ENCODE measurements at places on chromosomes 6 and 20.

DNA sequence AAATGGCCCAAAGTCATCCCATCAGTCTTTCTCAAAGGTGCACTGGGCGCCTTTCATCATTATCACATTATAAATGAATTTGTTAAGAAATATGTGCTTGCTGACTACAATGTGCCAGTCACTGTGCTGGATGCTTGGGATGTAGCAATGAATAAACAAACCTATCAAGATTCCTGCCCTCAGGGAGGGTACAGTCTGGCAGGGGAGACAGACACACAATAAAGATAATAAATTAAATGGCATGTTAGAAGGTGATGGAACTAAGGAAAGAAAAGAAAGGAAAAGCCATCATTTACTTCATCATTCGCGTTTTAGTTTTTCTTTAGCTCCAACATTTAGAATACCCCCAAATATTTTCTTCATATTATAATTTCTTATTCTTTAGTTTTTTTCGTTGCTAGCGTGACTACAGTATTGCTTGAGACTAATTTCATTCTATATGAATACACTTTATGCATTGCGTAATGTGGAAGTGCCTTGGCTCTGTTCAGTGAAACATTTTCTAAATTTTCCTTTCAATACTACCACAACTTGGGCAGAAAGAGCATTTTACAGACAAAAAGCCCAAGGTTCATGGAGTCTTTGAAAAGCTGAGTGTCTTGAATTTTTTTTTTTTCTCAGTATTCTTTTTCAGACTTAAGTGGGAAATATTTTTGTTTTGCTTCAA is 48.7 kb upstream of the CITED2 start:
- DNase-seq = no peak

- peak; percentile 73 for DNase-seq
These were observed 87.8 kb upstream of the ARMC2 start for GRCh38 chr6:108760126-108761050.

DNA sequence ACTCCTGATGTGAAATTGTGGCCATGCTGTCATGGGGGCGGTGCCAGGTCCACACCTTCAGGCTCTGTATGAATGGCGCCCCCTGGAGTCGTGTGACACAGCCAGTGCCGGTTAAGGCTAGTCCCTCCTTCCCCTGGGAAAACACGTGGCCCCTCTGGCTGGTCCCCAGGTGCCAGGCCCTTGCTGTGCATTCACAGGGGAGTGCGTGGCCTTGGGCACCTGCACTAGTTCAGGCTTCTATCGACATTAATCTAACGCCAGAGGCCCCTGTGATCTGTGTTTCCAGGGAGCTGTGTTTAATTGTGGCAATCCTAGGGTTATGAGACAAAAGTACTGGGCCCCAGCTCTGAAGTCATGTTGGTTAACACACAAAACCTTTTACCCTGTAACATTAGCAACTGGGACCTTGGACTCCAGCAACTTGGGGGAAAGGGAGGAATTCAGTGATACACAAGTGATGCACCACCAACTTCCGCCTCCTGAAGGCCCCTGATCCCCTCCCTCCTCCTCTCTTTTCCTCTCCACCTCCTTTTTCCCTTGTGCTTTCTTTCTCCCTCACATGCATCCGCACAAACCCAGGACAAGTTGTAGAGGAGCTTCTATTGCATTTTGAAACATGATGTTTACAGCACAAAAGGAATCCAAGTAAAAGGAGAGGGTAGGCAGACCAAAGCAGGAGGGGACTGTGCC is 74.0 kb downstream of the SSR1 start:
- peak; percentile 74 for DNase-seq

DNA sequence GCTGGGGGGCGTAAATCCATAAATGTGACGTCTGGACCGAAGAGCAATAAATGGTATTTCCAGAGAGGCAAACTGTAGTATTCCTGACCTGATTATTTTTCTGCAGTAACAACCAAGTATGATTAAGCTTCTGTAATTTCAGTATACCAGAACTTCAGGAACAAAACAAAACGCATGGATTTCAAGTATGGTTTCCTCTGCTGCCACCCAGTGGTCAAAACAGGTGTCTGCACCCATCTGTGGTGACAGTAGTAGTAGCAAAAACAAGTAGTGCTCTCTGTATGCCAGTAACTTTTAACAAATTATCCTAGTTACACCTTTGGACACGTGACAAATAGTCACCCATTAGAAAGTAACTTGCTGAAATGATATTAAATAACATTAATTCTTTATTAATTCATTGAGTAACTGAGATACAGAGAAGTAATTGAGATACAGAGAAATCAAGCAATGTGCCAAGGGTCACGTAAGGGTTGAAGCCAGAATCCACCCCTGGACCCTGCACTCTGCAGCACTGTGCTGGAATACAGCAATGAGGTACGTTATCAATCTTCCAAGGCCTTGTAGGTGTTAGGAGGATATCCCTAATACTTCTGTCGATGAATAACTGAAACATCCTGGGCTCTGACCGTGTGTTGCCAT is 7.9 kb downstream of the CALHM4 start:
- DNase-seq = peak; percentile 82

DNA sequence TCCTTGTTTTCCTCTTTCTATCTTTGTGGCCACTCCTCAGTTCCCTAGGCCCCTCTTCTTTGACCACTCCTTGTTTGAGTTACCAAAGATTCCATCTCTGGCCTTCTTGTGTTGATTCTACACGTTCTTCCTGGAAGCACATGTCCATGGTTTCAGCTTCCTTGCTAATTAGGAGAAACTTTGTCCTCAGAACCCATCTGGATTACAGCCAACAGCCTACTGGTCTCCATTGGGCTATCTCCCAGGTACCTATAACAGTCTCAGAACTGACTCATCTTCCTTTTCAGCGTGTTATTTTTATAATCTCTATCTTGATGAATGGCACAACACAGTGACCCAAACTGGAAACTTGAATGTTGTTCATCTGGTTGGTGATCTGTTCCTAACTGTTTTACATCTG is 17.5 kb downstream of the PTPRA start:
- DNase-seq = no peak

GRCh38 chr6:151689499-151690201 is 117.8 kb upstream of the ESR1 start:
- no peak for DNase-seq

GRCh38 chr6:112155886-112156285 is 68.5 kb downstream of the FAM229B start:
- no peak for DNase-seq

DNA sequence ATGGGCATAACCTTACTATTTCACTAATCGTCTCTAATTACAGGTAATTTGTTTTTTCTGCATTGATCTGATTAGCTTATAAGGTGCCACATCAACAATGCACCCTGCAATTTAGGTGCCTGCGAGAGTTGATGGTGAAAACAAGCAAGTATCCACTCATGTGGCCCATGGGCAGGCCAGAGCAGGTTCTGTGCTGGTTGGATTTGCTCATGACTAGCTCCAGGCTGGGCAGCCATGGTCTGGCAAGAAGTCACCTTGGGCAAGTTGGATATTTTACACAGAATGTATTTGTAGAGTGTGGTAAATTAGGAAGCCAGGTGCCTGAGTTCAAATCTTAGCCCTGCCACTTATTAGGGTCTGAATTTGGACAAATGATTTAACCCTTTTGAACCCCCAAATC is 25.3 kb downstream of the RAB44 start:
- no peak for DNase-seq

DNA sequence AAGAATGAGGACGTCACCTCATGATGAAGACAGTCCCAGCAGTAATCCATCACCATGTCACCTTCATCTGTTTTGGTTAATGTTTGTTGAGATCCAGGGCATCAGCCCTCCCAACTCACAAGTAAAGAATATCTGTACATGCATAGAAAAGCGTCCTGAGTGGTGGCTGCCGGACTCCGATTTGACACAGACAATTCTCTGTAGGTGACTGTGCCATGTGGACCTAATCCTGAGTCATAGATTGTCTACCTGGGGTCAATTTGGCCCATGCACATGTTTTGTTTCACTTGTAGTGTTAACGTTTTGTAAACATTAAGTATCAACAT is 168.4 kb upstream of the UST start:
- DNase-seq = no peak

- peak; percentile 75 for DNase-seq
These were observed 9.2 kb upstream of the TBX18 start for GRCh38 chr6:84773431-84774156.

- peak; percentile 95 for DNase-seq
These were observed 99.1 kb downstream of the ARMC2 start for GRCh38 chr6:108947114-108947854.

- DNase-seq = no peak
These were observed 12.8 kb upstream of the ELOVL5 start for GRCh38 chr6:53361549-53362031.

- DNase-seq = no peak
These were observed 19.4 kb downstream of the ERGIC3 start for GRCh38 chr20:35561268-35561667.

GRCh38 chr6:43736844-43737243 is 33.2 kb upstream of the VEGFA start:
- no peak for DNase-seq

DNA sequence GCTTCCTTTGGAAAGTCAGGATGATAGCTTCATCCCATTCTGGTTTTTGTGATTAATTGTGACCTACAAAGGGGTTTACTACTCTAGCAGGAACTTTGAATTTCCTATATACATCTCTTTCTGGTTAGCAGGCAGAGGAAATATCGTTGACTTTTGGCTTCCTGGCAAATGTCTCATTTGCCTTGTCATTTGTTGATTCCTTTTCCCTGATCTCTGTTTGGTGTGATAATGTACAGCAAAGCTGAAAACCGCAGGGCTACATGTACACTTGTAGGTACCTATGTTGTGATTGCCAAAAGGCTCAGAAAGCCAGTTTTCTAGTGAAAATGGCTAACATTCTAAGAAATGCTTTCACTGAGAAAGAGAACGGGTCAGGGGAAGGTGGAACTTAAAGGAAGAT is 44.3 kb downstream of the TOP1 start:
- no peak for DNase-seq

- peak; percentile 51 for DNase-seq
These were observed 287.3 kb upstream of the FOXQ1 start for GRCh38 chr6:1024587-1024986.

GRCh38 chr6:8900056-8900455 is 464.7 kb upstream of the SLC35B3 start:
- no peak for DNase-seq

GRCh38 chr6:117615750-117616390 is 13.6 kb upstream of the GOPC start:
- DNase-seq = no peak

GRCh38 chr20:49490689-49491088 is 8.2 kb upstream of the KCNB1 start:
- no peak for DNase-seq

- no peak for DNase-seq
These were observed 242.2 kb upstream of the RREB1 start for GRCh38 chr6:6865611-6866010.

DNA sequence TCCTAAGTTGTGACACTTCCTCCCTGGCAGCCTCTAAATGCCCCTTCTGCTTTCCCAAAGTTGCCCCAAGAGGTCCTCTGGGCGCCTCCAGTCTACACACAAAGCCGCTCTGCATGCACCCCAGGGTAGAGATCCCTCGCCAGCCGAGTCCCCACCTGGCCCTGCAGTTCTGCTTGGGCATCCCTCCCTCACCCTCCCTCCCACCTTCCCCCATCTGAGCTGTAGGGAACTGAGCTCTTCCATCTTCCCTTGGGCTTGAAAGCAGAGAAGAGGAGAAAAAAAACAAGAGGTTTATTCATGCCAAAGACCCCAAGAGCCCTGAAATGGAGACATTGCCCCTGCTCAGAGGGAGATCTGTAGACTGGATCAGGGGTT is 5.7 kb upstream of the FGD2 start:
- no peak for DNase-seq

- DNase-seq = no peak
These were observed 113.0 kb upstream of the CEP162 start for GRCh38 chr6:84340422-84340821.

DNA sequence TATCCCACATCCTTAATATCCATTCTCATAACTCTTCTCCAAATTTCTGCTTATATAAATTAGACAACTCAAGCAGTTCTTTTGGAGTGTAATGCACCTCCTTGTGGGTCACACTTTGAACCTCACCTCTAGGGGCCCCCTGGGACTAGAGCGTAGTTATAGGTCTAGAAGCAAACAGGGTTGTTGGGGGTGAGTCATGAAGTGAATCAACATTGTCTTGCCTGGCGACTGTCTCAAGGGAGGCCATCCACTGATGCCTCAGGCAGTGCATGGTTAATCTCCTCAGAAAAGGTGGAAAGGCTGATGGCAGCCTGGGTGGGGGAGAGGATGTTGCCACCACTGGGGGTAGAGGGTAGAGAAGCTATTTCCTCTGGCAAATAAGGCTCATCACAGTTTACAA is 129.1 kb downstream of the TNFRSF21 start:
- DNase-seq = no peak

GRCh38 chr20:29306390-29307072 is 1950.9 kb upstream of the DEFB115 start:
- no peak for DNase-seq

DNA sequence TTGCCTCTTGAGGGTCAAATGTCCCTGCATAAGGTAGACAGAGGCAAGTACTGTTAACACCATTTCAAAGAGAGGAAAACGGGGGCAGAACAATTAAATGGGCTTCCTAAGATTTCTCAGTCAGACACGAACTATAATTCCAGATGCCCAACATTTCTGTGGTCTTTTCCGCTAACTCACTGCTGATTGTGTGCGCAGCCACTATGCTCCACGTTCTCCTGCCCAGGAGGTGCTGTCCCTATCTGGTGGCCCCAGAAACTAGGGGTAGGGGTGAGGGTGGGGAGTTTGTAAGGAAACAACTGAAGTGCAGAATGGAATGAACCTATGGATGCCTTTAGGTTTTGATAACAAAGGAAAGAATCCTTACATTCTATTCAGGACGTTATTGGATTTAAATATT is 86.1 kb upstream of the BACH2 start:
- DNase-seq = no peak

GRCh38 chr6:91782802-91783201 is 1195.9 kb upstream of the MAP3K7 start:
- peak; percentile 83 for DNase-seq

DNA sequence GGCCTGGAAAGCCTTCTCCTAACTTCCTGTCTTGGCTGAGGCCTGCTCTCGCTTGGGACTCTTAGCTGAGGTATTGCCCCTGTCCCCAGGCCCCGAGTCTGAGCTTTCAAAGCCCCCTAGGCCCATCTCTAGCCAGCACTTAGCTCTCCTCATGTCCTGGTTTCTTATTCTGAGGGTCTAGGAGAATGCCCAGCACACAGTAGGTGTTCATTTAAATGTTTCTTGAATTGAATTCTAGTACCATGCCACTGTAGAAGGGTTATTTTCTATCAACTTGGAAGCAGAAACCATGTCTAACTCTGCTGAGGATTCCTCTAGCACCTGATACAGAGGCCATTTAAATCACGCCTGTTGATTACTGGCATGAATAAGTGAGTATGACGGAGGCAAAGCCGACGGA is 98.5 kb downstream of the VEGFA start:
- DNase-seq = no peak

- no peak for DNase-seq
These were observed 265.5 kb downstream of the ZFAND3 start for GRCh38 chr6:38085031-38085430.

DNA sequence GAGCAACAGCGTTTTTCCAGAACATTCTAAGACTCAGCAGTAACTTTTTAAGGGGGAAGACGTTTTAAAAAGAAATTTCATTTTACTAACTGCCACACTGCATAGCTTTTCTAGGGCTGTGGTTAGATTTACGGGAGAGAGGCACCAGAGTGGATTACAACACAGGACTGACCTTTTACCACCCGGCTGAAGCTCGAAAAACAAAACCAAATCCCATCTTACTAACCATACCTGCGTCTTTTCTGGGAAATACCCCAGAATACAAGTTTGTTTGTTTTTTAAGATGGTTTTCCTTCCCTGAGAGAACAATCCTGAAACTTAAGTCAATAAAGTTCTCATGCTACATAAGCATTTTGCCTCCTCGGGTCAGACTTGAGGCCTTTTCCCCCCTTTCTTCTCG is 209.3 kb upstream of the SOX4 start:
- DNase-seq = no peak

All from muscle of leg (tissue), 16 donors.